ENCODE measurements at places on chromosomes 16 and 17. TPM values are rescaled to one million over a fixed set of nuclear protein-coding genes. Genes with fewer than 3 reads are reported as not detected.

Gene PMFBP1
- under 0.01 TPM for total RNA-seq

Gene MEIOC
- total RNA-seq, result not detected

Gene CCL17
- not detected for total RNA-seq

Gene SOCS3
- total RNA-seq, result 107 TPM

Gene SPATA32
- total RNA-seq, result under 0.01 TPM

Gene FXR2
- total RNA-seq, result 45.9 TPM

Gene KRTAP3-2
- not detected for total RNA-seq

Gene CD300E
- not detected for total RNA-seq

Gene GRB7
- 1.5 TPM for total RNA-seq

Gene KIF18B
- 2.6 TPM for total RNA-seq

Gene BRIP1
- total RNA-seq, result 5.4 TPM

Data from aortic smooth muscle cell (primary cell).